LoVo (cell line): ENCODE measurements at places on chromosomes 5 and 9.

GRCh38 chr9:129131300-129132145 is 20.3 kb downstream of the PTPA start:
- peak; percentile 64 for DNase-seq

DNA sequence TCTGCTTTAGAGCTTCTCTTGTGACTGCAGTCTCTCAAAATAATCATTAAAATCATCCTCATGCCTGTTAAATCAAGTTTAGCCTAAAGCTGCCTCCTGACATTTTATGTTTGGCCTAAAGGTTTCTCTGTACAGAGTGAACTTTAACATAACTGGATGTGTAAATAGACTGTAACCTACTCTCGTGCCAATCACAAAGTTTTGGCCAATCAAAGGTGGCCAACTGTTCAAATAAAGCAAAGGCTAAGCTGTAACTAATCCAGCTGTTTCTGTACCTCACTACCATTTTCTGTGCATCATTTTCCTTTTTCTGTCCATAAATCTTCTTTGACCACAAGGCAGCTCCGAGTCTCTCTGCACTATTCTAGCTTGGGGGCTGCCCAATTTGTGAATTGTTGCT is 86.2 kb downstream of the GCNT1 start:
- DNase-seq = no peak

GRCh38 chr5:67245259-67245846 is 48.8 kb upstream of the CD180 start:
- no peak for DNase-seq

GRCh38 chr5:1076406-1076805 is 35.5 kb downstream of the SLC12A7 start:
- DNase-seq = no peak

GRCh38 chr9:4755026-4755609 is 14.1 kb upstream of the AK3 start:
- DNase-seq = no peak

- DNase-seq = no peak
Measured at GRCh38 chr5:60577116-60577515, 122.8 kb downstream of the DEPDC1B start.

- DNase-seq = no peak
Measured at GRCh38 chr5:83220331-83220730, 143.0 kb downstream of the XRCC4 start.

- DNase-seq = no peak
Measured at GRCh38 chr5:157203417-157203816, 22.8 kb downstream of the ITK start.

DNA sequence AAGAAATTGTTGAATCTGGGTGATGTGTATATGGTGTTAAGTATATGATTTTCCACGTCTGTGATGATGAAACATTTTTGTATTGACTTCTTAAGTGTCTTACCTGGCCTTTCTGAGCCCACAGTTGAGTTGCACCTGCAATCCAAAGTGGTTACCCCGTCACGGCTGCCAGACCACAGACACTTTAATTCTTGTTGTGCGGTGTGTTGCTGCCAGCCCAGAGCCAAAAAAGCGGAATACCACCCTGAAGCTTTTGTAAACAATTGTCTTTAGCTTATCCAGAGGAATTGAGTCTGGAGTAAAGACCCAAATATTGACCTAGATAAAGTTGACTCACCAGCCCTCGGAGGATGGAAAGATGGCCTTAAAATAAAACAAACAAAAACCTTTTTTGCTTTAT is 35.1 kb downstream of the MTAP start:
- DNase-seq = no peak

- peak; percentile 70 for DNase-seq
Measured at GRCh38 chr9:21836437-21837161, 34.2 kb downstream of the MTAP start.

- DNase-seq = no peak
Measured at GRCh38 chr5:140694276-140694675, 3.0 kb downstream of the HARS2 start.

DNA sequence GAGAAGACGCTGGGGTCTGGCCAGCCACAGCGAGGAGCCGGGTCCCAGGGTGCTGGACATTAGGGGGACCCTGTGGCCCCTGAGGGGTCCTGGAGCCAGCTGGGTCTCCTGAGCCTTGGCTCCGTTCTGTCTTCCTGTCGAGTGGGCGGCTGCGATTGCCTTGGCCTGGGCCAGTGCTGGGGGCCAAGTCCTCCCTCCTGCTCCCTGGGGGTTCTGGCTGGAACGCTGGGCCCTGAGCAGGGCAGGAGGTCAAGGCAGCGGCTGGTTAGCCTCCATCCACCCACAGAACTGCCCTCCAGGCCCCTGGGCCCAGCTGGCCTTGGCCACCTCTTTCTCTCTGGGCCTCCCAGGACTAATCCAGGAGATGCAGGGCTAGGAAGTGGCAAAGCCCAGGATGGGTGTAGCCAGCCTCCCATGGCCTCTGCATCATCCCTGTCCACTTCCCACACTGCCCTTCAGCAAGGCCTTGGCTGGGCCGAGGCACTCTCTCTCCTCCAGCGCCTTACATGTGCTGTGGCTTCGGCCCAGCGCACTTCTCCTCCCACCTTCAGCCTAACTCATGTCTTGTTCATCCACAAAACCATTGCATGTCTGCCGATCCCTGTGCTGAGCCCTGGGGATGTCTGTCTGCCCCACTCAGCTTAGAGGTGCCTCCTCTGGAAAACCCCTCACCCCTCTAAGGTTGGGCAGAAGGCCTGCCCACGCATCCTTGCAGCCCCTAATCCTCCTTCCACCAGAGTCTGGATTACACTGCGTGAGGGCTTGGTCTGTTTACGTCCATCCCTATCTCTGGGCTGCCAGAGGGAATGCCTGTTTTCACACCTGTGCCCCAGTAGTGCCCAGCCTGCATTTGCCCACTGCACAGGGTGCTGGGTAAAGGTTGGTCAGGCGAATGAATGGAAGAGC is 5.0 kb downstream of the LAMC3 start:
- no peak for DNase-seq

DNA sequence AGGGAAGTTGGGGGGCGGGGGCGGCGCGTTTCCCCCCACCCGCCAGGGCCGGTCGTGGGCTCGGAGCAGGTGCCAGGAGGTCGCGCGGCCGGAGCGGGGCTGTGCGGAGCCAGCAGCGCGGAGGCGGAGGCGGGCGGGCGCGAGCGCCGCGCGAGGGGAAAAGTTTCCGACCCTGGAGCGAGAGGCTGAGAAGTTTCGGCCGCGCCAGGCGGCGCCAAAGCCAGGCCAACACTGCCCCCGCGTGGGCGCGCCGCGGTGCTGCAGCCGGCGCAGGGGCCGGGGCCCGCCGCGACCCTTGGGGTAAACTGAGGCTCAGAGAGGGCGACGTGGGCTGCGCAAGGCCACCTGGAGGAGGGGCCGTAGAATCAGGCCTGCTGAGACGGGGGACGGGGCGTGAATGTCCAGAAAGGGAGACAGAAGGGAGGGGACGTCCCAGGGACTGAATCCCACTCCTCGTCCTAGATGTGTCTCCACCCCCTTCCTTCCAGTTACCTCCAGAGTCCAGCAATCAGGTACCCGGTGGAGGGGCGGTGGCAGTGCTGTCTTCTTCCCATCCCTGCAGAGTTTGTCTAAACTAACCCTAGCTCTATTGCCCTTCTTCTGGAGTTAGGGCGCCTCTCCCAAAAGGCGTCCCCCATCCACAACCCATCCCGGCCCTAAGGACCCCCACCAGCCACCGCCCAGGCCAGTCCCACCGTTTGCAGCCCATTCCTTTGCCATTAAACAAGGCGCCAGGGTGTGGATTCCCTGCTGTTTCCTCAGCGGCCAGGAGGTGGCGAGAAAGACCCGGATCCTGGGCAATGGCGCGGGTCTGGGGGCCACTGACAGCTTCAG is 10.2 kb downstream of the C9orf50 start:
- DNase-seq = peak; percentile 70

GRCh38 chr9:19441730-19442129 is 32.9 kb downstream of the ACER2 start:
- DNase-seq = no peak

- no peak for DNase-seq
Measured at GRCh38 chr5:28430565-28431178, 1392.3 kb upstream of the CDH9 start.

DNA sequence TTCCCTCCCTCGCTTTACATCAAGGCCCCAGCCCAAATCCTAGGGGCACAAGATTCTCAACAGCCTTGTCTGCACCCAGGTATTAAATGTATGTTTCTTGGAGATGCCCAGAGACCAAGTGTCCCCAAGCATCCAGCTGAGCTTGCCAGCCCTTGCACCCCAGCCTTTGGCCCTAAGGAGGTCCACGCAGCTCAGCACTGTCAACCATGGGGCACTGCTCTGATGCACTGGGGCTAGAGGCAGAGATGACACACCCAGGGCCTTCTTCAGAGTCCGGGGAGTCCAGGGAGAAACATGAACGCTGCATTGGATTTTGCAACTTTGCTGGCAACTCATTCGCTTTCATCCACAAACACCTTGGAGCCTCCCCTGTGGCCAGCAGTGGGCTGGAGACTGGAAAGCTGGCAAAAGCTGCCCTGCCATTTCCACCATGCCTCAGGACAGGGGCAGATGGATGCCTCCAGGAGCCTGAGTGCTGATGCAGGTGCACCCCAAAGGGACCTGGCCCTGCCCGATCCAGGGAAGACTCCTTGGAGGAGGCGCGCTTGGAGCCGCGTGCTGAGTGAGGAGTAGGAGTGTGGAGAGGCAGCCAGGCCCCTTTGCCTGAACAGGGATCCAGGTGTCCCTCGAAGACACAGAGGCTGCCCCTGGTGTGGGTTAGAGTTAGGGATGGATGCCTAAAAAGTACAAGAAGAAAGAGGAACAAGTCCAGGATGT is 19.3 kb downstream of the PAEP start:
- DNase-seq = no peak

DNA sequence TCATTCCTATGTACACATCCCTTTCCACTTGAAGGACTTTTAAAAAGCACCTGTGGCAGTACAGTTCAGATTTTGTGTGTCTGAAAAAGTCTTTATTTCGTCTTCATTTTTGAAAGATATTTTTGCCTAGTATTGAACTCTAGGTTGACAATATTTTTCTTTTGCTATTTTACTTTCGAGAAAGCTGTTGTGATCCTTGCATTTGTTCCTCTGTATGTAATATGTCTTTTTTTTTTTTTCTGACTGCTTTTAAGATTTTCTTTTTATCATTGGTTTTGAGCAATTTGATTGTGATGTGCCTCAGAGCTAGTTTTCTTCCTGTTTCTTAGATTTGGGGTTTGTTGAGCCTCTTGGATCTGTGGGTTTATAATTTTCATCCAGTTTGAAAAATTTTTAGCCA is 13.3 kb downstream of the LCP2 start:
- DNase-seq = no peak

GRCh38 chr5:89723907-89724306 is 685.6 kb downstream of the CETN3 start:
- no peak for DNase-seq

- DNase-seq = peak; percentile 44
Measured at GRCh38 chr5:108481355-108481931, 99.5 kb upstream of the FBXL17 start.

DNA sequence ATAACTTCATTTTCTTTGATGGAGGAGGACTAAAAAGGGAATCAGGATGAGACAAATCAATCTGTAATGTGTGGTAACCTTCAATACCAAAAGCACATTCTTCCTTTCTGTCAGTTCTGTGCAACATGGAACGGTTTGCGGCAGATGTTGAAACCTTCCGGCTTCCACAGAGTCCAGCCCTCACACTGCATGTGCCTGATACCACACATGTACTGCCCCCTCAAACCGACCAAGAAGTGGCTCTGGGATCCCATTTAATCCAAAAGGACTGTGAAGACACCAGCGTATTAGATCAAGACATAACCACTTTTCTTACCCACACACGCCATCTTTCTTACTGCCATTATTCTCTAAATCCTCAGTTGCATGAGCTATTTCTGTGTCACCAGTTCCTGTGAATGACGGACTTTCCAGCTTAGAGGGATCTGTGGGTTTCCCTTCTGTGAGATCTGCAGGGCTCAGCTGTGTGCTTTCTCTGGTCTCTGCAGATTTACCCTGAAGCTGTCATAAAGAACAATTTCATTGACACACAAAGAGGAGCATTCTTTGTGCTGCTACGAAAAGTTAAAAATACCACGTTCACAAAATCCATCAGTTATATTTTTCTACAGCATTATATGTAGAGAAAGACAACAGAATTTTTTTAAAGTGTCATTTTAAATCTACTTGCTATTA is 25.8 kb downstream of the NSUN2 start:
- DNase-seq = no peak

- no peak for DNase-seq
Measured at GRCh38 chr9:35272989-35273388, 111.2 kb downstream of the UNC13B start.

GRCh38 chr9:6096821-6097220 is 81.4 kb upstream of the RANBP6 start:
- no peak for DNase-seq

DNA sequence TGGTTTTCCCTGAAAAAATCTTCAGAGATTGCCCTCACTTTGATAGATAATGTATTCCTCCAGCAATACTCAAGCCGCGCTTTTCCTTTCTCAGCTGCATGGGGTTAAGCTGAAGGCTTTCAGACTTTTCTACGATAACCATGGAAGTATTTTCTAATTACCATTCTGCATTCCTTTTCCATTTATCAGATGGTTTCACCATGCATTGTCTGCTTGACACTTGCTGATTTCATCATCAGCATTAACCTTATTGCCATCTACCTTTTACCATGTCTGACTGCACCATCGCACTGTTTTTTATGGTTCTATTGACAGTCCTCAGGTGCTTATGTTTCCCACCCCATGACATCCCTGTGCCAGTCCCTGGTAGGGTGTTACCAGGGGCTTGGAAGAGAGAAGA is 91.6 kb downstream of the DMAC1 start:
- no peak for DNase-seq

DNA sequence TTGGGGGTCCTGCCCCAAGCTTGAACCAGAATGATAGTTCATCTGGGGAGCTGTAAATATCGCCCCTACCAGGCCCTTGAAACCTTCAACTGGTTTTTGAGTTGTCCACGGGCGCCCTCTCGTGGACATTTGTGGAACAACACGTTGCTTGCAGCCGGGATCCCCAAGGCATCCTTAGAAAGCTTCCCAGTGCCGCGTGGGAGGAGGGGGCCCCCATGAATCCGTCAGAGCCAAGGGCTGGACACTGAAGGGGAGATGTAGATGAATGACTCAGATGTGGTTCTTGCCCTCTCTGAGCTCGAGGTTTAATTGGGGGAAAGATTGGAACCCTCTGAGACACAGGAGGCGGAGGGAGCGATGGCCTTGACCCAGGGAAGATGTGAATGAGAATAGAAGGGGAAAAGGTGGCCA is 31.8 kb upstream of the ORM1 start:
- DNase-seq = peak; percentile 41

- DNase-seq = no peak
Measured at GRCh38 chr9:131674425-131675421, 65.2 kb downstream of the RAPGEF1 start.

GRCh38 chr9:21542787-21543186 is 60.7 kb upstream of the IFNE start:
- no peak for DNase-seq
